ENCODE measurements at places on chromosomes 13 and 19. TPM values are rescaled to one million over a fixed set of nuclear protein-coding genes. Genes with fewer than 3 reads are reported as not detected.

NOVA2 gene
- 0.17 TPM for total RNA-seq

DNA sequence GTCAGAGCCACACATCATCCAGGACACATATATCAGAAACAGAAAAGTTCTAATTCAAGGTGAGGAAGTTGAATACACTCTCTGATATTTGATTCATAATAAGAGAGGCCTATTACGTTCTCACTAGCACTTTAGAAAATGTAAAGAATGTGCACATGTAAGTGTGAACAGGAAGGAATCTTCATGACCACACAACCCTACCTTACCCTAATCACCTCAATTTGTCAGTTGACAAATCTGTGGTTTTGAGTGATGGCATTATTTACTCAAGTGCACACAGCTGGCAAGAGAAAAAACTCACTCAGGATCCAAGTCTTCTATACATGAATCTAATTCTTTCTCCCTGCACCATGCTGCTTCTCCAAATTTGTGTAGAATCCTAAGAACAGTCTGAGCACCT lies 445.8 kb downstream of the SUCLA2 start:
- no peaks in the 10 kb centered on the region for H3K36me3 ChIP-seq
- H3K27ac ChIP-seq, result no peak overlapping the region
- H3K27me3 ChIP-seq, result no peaks in the 10 kb centered on the region
- DNase-seq, result no peak
- no peak overlapping the region for H3K4me3 ChIP-seq
- H3K4me1 ChIP-seq, result peaks cover 6% of the 10 kb centered on the region

DNA sequence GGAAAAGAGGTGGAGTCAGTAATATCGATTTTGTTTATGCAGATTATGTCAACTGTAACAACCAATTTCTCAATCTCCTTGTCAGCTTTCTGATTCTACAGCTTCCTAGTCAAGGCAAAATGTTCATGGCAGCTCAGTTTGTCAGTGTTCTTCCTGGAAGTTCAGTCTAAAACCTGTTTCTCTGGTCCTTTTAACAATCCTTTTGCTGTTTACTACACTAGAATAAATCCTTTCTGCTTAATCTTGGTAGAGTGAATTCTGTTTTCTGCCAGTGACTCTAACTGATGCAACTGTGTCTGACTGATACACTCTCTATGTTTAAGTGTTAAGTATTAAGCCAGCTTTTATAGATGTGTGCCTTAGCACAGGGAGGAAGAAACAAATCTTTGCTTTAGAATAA lies 516.9 kb upstream of the KLF12 start:
- no peak overlapping the region for H3K27ac ChIP-seq
- H3K4me3 ChIP-seq, result no peak overlapping the region
- H3K27me3 ChIP-seq, result no peaks in the 10 kb centered on the region
- DNase-seq, result no peak

DNA sequence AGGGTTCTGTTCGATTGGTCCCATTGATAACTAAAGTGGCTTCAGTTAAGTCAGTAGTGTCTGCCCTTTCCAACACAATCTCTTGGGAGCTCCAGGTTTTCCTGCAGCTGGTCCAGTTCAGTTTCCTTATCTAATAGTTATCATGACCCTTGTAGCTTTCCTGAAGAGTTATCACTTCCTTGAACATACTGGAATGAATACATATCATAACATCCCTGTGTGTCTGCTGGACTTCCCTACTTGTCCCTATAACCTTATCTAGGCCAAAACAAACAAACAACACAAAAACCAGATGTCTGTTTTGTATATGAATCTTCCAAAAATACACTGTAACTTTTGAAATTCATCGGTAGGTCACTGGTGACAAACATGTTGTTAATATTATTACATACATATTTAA lies 167.6 kb downstream of the DCT start:
- H3K27ac ChIP-seq, result no peak overlapping the region
- no peaks in the 10 kb centered on the region for H3K27me3 ChIP-seq
- H3K36me3 ChIP-seq, result peaks cover 3% of the 10 kb centered on the region
- DNase-seq, result no peak
- no peak overlapping the region for H3K4me3 ChIP-seq

- peaks cover 29% of the 10 kb centered on the region for H3K27me3 ChIP-seq
- peaks cover 13% of the 10 kb centered on the region for H3K4me1 ChIP-seq
- peak overlapping the region; percentile 0 for H3K27ac ChIP-seq
- peak overlapping the region; percentile 51 for H3K4me3 ChIP-seq
- H3K36me3 ChIP-seq, result no peaks in the 10 kb centered on the region
- no peak for DNase-seq
Observed at GRCh38 chr13:107210723-107211030, 642.7 kb upstream of the ARGLU1 start.

GRCh38 chr13:108273429-108274118 lies 4.1 kb downstream of the TNFSF13B start:
- no peak overlapping the region for H3K27ac ChIP-seq
- no peaks in the 10 kb centered on the region for H3K27me3 ChIP-seq
- H3K4me1 ChIP-seq, result peaks cover 8% of the 10 kb centered on the region
- DNase-seq, result no peak
